ENCODE measurements at places on chromosomes 16 and 17.
A peak's percentile ranks its signal among the peaks of the same experiment; 100 is the strongest.

DNA sequence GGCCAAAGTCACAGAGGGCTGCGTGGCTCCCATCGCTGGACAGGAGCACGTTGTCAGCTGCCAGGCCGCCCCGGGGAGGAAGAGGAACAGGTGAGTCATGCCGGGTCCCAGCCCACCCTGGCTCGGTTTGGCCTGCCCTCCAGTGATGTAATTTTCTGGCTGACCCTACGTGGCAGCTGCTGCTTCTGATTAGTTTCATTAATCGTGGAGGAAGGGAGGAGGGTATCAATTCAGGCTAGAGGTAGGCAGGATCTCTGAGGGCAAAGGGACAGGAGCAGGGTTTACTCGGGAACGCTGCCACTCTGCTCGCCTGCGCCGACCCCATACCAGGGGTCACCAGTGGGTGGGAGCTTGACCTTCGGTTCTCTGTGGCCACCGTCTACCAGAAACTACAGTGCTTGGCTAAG, 11.7 kb upstream of the SPATA32 start:
- DNase-seq, result no peak

GRCh38 chr17:40499551-40500189, 1.8 kb downstream of the TNS4 start:
- DNase-seq, result peak; percentile 87

GRCh38 chr16:72987480-72987901, 60.4 kb downstream of the ZFHX3 start:
- no peak for DNase-seq

GRCh38 chr16:2046893-2047329, 723 bp downstream of the NTHL1 start:
- no peak for DNase-seq

DNA sequence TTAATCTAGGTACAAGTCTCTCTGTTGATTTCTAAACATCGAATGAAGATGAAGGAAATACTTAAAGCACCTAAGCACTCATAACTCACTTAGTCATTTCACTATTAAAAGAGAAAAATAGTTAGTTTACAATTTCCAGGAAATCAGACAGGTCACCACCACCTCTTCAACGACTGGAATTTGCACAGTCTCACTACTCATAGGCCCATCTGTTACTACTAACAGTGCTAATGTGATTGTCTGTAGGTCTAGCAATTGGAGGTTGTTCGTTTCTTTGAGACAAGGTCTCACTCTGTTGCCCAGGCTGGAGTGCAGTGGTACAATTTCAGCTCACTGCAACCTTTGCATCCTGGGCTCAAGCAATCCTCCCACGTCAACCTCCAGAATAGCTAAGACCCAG, 444.6 kb downstream of the MAF start:
- no peak for DNase-seq

GRCh38 chr17:8469964-8470363, 34.3 kb downstream of the NDEL1 start:
- no peak for DNase-seq

GRCh38 chr16:48295488-48296281, 48.3 kb upstream of the ABCC11 start:
- DNase-seq, result no peak

GRCh38 chr16:69496376-69496775, 69.4 kb upstream of the NFAT5 start:
- DNase-seq, result no peak

Measured in coronary artery (tissue), 2 donors.